Activated naive CD4-positive, alpha-beta T cell (primary cell): ENCODE measurements at places on chromosomes 16 and 17.

- DNase-seq: no peak
Measured at GRCh38 chr17:49873466-49873865, 25.6 kb upstream of the TAC4 start.

DNA sequence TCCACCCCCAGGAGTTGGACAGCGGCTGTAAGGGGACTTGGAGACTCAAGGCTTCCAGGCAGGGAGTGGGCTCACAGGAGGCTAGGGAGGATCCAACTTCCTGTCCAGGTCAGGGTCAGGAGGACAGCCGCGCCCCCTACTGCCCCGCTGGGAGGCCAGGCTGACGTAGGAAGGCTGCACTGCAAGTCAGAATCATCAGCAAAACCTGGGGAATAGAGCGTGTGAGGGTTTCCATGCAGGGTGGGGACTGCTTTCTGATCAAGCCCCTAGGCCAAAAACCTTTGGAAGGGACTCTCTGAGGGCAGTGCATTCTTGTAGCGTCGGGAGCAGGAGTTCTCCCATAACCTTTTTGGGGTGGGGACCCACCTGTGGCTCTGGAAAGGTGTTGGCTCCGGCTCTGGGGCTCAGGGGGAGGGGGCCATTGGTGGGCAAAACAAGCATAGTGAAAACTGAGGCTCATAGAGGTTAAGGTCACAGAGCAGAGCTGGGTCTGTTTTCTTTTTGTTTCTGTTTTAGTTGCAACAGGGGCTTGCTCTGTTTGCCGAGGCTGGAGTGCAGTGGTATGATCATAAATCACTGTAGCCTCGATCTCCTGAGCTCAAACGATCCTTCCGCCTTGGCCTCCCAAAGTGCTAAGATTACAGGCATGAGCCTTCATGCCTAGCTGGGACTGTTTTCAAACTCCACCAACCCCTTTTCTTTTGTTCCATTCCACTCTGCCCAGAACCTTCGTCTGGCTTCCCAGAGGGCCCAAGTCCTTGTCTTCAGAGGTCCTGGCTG lies 22.1 kb downstream of the RAI1 start:
- no peak for DNase-seq

- no peak for DNase-seq
Measured at GRCh38 chr17:4497101-4497824, 1.4 kb upstream of the SPNS2 start.

DNA sequence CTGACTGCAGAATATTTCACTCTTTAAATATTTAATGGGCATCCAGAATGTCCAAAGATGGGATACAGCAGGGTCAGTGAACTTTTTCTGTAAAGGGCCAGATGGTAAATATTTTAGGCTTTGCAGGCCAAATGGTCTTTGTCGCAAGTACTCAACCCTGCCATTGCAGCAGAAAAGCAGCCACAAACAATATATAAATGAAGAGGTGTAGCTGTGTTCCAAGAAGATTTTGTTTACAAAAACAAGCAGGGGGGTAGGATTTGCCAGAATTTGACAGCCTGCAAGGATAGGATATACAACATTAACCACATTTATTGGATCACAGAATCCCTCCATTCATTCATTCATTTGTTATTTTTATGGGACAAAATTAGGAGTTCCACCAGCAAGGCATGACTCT lies 435.0 kb upstream of the DYNLRB2 start:
- no peak for DNase-seq

DNA sequence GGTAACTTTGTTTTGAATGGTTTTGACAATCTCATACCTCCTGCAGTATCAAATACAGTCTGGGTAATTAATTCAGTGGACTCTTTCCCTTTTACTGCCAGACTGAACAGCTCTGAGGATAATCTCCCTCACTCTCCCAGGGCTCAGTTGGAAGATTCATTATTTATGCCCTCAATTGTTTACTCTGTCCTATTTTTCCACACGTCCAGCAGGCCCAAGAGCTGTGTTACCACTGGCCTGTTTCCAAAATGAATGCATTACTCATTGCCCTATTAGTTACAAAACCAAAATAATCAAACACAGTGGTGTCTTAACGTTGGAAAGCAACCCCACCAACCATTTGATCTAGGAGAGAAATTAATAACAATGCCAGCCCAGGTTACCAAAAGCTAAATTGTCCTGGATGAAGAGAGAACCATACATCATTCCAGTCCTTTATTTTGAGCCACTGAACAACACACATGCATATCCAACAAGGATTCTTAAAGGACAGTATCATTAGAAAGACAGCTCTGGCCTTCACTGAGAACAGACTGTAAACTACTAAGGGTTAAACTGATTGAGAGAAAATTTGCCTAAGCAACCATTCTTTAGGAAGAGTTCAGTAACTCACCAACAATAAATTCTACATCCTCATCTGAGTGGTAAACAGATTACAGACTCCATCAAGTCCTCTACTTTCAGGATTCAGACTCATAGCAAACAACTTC lies 34.5 kb downstream of the FAM222B start:
- DNase-seq: no peak

- no peak for DNase-seq
Measured at GRCh38 chr17:10316801-10317542, 55.8 kb downstream of the MYH13 start.

DNA sequence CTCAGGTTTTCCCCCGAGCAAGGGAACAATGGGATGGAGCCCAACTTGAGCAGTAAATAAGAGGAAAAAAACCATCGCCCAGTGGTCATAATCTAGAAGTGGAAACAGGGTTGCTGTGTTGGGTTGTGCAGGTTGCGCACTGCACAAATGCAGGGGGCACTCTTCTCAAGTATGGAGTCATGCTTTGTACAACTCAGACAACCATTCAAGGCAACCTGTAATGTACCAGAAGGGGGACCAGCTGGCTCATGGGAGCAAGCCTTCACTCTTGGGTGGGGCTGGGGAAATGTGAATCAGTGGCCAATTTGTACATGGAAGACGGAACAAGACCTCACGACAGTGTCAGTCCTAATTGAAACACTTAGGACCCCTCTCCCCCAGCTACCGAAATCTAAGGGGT lies 23.9 kb upstream of the LITAF start:
- DNase-seq: no peak

DNA sequence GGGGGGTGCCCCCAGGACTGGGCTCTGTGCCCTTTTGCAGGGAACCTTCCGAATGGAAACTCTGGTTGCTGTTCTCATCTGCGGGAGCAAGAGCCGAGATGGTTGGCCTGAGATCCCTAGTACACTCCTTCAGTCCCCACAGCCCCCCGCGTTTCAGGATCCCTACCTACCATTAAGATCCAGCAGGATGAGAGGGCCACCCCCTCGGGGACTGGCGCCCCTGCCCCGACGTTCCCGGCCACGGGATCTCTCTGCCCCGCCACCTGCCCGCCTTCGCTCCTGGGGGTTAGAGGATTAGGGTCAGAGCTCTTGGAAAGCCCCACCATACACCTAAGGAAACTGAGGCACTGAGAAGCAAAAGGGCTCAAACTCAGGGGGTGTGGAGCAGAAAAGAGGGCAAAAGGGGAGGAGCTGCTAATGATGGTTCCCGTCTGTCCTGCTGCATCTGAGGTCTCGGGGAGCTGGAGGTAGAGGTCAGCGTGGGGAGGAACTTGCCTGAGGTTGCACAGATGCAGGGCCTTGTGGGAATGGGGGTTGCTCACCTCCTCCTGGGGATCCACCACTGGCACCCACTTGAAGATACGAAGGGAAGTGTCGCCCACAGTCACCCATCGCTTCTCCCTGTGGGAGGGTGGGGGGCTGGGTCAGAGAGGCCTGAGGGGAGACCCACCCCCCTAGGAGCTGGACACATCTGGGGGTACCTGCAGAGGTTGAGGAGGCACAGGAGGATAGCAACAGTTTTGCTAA lies 1.0 kb downstream of the BCL7C start:
- DNase-seq: no peak

DNA sequence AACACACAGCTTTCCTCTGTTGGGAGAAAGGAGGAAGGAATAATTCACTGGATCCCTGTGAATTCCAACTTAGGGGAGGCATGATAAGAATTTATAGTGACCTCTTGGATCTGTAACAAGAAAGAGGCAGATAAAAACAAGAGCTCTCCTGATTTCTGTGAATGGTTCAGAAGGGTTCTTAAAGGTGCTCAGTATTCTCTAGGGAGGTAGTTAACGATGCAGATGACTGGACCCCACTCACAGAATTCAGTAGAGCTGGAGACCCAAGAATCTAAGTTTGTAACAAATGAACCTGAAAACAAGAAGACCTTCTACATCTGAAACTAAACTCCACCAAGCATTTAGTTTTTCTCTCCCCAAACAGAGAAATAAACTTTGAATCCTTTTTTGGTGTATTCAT lies 8.6 kb downstream of the ZNRF1 start:
- DNase-seq: no peak

DNA sequence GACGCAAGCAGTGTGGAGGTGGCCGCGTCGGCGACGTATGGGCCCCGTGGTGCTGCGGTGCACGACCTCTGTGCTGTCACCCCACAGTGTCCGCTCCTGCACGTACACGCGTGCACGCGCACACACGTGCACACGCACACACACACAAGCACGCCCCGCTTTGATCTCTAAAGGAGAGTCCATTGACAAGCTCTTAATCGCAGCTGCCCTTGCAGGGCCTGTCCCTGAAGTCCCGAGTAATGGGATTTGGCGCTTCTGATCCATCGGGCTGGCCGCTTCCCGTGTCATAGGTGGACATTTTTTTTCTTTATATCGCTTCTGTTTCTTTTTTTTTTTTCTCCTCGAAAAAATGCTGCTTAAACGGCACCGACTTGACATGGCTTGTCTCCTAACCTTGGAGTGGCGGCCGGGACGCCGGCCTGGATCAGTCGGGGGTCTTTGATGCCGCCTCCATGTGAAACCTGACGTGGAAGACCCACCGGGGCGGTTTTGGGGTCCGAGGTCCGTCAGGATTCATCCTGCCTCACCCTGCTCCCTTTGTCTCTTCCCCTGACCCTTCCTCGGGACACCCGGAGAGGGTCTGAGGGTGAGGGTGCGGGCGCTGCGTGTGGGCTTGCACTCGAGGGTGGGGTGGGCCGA lies 8.3 kb upstream of the AXIN1 start:
- DNase-seq: no peak

- no peak for DNase-seq
Measured at GRCh38 chr17:79785017-79785899, 7.3 kb downstream of the CBX2 start.

DNA sequence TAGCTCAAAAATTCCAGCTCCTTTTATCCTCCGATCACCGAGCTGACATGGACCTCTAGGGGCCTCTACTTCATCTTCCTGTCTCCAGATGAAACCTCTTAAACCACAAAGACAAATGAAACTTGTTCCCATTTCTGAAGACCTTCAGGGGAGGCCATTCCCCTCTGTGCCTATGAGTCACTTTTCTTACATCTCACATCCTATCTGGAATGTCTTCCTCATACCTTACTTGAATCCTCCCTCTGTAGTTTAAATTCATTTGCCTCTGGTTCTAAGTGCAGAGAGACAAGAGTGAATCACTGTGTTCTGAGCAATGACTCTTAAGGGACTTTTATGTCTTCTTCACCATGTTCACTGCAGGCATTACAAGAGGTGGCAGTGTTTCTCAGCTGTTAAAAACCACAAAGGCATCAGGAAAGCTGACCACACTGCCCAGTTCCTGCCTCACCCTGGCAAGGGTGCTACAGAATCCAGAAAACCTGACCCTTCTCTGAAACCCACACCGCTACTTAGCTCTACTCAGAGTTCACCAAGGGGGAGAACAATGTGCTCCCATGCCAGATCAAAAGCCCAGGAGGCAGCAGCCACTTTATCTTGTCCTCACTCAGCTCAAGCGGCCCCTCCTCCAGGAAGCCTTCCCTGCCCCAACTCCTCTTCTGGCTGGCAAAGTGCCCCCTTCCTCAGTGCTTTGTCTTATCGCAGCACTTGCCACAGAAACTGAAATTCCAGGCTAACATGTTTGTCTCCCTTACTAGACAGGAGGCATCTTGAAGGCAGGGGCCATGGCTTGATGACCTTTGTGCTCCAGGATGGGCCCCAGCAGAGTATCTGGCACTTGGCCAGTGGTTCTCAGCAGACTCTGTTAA lies 6.4 kb downstream of the CUEDC1 start:
- DNase-seq: no peak

- no peak for DNase-seq
Measured at GRCh38 chr17:77898521-77899434, 59.7 kb upstream of the TNRC6C start.

DNA sequence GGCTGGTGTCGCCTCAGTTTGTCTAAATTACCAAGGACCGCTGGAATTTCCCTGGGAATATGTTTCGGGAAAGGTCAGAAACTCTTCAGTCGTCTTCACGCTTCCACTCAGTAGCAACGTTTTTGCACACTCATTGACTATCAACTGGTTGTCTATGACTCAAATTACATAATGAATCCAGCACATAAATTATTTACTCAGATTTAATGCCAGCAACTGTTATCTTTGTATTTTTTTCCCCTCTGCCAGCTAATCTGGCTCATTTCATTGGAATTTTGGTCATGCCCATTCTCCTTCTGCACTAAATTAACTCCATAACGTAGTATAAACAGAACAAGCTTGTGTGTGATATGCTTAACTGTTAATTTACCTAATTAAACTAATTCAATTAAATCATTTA lies 372.7 kb upstream of the ZFHX3 start:
- no peak for DNase-seq

- no peak for DNase-seq
Measured at GRCh38 chr16:77308163-77308561, 109.0 kb downstream of the SYCE1L start.

- DNase-seq: no peak
Measured at GRCh38 chr17:39739885-39740356, 2.2 kb downstream of the GRB7 start.

DNA sequence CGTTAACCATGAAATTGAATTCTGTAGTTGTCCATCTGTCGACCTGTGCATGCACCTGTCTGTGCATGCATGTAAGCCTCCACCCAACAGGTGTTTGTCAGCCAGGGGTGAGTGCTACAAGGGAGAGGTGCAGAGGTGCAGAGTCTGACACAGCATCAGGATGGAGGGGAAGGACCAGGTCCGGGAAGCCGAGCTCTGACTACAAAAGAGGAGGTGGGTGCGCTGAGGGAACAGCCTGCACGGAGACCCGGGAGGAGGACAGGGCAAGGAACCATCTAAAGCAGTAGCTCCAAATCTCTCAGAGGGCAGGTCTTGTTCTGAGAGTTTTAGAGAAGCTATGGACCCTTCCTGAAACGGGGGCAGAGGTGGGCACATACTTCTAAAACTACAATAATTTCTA lies 54.1 kb downstream of the B9D1 start:
- DNase-seq: no peak

DNA sequence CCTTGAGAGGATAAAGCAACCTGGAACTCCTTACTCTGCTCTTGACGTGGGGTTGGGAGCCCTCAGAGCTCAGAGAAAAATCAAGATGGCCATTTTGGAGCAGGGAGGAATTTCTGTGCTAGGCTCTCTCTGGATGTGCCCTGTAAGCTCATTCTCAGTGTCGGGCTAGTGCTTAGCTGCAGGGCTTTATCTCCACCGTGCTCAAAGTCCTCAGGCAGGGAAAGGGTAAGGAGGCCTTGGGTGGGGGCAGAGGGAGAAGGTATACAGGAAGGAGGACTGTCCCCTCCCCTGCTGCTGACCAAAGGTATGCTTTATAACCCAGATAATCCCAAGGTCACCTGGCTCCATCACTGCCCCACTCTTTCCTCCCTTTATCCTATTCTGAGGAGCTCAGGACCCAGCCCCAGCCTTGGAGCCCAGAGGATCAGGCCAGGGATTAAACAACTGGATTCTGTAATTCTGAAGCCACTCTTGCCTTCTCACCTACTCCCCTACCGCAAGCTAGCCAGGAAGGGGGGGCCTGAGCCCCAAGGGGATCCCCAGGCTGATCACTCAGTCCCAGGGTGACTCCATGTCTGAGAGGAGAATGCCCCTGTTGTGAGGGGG lies 1.1 kb downstream of the DHRS11 start:
- no peak for DNase-seq

GRCh38 chr17:39738983-39739884 lies 1.5 kb downstream of the GRB7 start:
- DNase-seq: no peak
